ENCODE measurements at places on chromosomes 12 and 14.
A peak's percentile ranks its signal among the peaks of the same experiment; 100 is the strongest.

DNA sequence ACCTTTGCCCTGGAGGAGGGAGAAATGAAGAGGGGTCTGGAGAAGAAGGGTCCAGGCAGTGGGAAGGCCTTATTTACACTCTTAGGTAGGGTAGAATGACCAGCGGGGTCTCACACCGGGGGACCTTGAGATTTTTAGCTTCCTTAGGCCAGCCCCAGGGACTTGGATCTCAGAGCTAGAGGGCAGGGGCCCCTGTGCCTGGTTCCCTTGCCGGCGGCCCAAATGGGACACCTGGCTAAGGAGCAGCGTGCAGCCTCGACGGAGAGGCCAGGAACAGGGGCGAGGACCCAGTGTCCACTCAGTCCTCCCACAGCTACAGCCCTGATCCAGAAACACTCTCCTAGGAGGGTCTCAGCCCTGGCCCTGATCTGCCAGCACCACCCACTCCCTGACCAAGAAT lies 41.8 kb downstream of the DIO3 start:
- DNase-seq, result peak; percentile 4

DNA sequence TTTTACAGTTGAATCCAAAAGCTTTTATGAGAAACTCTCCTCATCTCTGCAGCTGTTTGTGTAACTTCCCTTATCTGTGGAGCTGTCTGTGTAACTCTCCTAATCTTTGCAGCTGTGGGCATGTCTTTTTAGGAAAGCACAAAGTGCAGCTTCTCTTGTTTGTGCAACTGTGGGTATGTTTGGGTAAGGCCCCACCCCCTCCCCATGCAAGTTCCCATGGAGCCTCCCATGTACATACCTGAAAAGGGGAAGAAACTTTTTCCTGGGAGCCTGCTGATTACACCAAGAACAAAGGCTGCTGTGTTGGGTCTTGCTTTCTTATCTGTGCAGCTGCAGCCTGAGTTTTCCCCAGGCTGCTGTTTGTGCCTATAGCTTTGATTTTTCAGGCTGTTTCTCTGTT lies 42.7 kb upstream of the CDKN3 start:
- DNase-seq, result no peak

GRCh38 chr14:69096781-69097475 lies 56.0 kb downstream of the DCAF5 start:
- no peak for DNase-seq

- no peak for DNase-seq
Observed at GRCh38 chr12:122880668-122881067, 15.3 kb downstream of the VPS37B start.

- DNase-seq, result no peak
Observed at GRCh38 chr14:100045642-100046344, 19.4 kb upstream of the EVL start.

DNA sequence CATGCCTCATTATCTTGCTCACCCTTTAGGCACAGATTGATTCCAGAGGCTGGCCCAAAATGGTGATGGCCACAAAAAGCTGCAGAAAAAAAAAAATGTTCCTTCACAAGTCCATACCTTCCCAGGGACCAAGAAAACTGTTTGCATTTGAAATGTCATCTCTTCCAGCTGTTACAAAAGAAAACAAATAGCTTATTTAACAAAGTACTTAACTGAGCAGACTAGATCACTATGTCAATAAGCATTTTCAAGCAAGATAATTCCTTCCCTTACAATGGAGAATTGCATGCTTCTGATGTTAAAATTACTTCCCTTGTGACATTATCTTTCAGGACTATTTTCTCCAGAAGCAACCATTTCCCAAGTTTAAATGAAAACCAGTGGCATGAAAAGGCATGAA lies 377.9 kb upstream of the KITLG start:
- no peak for DNase-seq

DNA sequence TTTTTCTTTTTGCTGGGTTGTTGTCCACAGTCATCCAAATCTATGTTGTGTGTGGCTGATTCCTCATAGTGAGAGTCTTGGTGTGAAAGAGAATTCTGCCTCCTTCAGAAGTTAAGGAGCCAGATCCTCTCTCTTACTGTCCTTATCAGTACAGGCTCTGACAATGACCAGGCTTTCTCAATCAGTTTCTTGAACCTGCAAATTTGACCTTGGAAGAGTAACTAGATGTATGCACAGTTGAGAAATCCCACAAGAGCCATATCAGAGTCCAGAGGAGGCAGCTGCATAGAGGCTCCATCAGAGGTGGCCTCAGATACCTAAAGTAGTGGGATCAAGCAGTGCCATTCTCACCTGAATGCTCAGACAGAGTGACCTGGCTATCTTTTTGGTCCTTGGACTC lies 5.5 kb upstream of the GALC start:
- DNase-seq, result no peak

GRCh38 chr12:52211716-52212585 lies 20.1 kb upstream of the KRT80 start:
- DNase-seq, result peak; percentile 13

- DNase-seq, result no peak
Observed at GRCh38 chr12:5371631-5372030, 60.3 kb upstream of the NTF3 start.

DNA sequence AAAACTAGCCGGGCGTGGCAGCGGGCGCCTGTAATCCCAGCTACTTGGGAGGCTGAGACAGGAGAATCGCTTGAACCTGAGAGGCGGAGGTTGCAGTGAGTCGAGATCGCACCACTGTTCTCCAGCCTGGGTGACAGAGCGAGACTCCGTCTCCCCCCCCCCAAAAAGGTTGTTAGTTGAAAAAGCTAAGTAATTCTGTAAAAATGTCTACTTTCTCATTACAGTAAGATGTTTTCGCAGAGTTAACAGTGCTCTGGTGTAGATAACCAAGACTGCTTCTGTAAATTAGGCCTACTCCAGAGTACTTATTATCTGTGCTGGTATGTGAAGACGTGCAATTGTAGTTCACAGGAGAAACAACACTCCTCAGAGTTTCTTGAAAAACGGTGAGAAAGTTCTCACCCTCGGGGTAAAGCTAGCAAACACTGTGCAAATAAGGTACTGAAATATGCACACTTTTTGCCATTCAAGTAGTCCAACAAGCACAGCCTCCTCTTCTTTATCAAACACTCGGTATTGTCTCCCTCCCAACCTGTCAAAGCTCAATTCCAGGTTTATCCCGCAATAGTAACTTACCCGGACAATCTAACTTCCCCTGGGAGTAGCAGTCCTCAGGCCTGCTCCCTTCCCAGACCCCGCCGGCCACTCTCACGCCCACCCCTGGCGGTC lies 974 bp downstream of the BTBD7 start:
- DNase-seq, result no peak

Data from left ventricle myocardium inferior (tissue), 1 donor.